ENCODE measurements at places on chromosomes 7 and 10.

DNA sequence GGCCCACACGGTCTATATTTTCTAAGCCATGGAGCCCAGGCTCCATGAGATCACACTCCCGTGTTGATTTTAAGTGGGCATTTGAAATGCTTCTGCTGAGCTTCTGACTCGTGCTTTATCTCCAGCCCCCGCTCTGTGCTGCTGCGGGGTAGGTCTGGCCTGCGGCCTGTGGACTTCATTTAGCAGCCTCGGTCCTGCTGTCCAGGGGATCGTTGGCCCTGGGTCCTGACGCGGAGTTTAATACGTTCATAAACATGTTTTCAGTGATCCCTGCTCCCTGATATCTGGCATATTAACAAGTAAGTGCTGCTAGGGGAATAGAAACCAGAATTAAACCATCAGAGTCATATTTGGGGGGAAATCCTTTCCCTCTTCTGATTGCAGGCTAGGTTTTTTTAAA is 540.3 kb upstream of the MGMT start:
- DNase-seq: no peak

DNA sequence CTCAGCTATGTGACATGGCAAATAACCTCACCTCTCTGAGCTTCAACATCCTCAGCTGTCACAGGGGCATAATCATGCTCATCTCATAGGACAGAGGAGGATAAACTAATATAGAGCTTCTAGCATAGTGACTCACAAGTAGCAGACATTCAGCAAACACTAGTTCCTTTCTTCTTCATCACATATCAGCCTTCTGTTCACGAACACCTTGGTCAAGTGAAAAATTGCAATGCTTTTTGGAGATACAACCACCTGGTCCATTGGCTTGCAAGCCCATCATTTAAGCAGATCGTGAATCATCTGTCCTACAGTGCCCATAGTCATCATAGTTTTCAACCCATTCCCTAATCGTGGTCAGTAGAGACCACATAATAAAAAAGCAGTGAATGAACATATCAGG is 277.9 kb upstream of the YAE1 start:
- DNase-seq: peak; percentile 52

GRCh38 chr7:44489955-44490350 is 505 bp downstream of the NUDCD3 start:
- no peak for DNase-seq

GRCh38 chr10:44172883-44173607 is 211.9 kb downstream of the CXCL12 start:
- no peak for DNase-seq

DNA sequence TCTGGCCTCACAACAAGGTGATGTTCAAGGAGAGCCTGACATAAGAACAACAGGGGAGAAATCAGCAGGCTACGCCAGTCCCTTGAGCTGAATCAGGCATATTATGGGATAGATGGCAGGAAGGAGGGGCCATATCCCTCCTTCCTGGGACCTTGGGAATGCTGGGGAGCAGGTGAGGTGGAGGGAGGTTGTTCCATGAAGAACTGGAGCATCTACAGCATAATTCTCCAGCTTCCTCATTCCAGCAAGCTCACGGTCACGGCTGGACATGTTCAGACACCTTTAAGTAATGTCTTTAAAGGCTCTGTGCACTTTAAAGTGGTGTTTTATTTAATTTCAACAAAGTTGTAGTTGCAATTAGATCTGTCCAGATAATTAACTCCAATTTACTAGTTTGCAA is 780.5 kb downstream of the TYW1 start:
- no peak for DNase-seq

DNA sequence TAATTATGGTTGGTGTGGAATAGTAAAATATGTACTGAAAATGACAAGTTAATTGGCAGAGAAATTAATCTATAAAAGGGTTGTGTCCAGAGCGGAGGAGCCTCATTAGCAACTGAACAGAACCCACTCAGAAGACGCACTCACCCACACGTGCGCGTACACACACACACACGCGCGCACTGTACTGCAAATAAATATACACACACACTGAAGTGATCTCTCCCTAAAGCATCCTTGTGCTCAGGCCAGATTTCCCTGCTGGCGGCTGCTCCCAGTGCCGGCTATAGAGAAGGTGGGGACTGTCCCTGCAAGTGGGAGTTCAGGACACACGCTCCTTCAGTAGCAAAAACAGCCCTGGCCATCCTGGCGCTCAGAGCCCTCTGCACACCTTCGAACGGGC is 85.2 kb downstream of the CHST15 start:
- DNase-seq: no peak

- DNase-seq: no peak
Measured at GRCh38 chr10:52807803-52808202, 35.2 kb upstream of the MBL2 start.

DNA sequence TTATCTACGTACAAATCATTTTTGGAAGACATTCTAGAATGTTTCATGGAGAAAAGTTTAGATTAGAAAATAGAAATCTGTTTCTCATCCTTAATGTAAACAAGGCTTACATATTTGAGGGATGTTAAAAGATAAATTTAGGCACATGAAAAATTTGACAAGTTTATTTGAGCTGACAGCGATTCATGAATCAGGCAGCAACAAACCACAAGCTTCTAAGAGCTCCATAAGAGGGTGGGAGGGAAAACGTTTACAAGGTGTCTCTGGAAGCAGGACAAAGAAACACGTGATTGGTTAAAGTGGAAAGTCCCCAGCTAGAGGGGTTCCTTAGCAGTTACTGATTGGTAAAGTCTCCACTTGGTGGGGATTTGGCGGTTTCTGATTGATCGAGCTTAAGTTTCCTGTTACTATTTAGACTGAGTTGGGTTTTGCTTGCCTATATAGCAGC is 228.9 kb upstream of the PITRM1 start:
- DNase-seq: peak; percentile 88

DNA sequence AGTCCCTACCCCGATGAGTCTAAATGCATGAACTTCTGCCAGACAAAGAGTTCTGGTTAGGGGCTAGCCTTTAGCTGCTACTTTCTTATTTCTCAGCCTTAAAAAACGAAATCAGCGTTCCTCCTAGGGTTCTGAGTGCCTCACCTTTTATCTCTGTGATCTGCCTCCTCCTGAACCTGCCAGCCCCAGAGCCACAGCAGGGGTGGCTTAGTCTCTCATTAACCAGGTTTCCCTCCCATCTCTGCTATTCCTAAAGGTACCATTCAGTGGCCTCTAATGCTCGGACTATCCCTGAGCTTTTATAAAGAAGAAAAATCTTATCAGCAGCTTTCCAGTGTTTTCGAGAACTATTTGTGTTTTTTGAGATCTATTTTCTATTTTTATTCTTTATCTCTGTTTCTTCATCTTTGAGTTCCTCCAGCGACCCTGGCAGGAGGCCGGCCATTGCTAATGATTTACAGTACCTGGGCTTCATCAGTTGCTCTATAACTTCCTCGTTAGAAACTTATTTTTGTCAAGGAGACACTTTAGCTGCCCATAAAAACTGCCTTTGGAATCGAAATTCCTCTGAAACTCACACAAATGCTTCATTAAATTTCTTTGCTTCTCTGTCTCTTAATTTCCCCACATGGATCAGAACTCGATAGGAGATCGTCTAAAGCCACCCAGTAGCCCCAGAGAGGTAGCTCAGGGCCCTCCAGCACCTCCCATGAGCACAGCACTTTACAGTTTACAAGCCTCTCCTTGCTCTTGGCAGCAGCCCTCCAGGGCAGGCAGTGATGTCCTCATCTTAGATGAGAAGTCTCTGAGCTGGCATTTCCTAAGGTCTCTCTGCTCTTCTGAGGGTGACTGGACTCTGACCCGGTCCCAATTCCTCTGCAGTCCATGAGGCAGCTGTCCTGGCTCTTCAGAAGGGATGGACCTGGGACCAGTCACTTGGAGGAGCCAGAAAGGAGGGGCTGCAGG is 149.1 kb downstream of the EBF3 start:
- no peak for DNase-seq

GRCh38 chr10:43215758-43216455 is 51.0 kb downstream of the RASGEF1A start:
- DNase-seq: no peak

DNA sequence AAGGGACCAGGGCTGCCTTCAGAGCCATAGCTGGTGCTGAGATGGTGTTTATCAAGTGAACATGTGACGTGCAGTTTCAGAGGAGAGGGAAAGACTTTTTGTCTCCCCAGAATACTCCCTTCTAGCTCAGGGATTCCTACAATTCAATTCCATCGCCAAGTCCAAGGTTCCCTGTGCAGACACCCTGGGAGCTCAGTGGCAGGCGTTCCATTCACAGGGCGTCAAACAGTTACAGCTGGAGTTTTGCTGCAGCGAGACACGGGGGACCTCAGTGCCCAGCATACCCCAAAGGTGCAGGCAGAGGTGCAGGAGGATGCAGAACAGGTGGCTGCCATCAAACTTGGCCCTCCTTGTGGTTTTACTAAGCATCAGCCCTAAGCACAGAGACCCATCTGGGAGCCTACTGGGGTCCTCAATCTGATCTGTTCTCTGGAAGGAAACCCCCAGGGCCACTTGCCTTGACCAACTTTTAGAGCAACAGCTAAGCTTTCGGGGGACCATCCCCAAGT is 846 bp upstream of the CALML5 start:
- DNase-seq: peak; percentile 72

DNA sequence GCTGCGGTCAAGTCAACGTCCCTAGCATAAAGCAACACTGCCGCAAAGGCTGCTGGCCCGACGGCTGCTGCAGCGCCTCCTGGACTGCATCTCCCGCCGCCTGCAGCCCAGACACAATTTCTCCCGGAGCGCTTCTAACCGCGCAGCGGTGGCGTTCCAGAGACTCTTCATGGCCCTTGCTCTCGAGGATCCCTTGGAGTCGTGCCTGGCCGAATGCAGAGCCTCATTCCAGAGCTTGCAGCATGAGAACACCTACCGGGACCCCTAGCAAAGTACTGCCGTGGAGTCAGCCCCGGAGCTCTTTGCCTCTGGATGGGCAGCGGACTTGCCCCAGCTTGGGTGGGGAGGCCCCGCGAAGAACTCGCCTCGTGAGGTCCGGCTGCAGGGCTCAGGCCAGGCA is 79.7 kb upstream of the ZNF32 start:
- no peak for DNase-seq

DNA sequence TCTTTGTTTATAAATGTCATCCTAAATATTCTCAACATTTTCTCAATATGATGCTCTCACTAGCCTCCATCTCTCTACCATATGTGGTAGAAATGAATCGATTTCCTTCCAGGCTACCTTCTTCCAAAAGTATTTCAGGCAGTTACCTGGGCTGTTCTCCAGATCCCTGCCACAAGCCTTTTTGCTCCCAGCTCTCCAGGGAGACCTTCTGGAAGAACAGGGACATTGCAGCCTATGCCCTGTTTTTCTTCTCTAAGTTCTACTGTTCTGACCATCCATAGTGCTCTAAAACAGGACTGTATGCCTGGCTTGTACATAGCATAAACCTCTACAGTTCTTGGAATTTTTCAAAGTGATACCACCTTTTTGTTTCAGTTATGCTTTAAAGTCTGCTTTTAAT is 552.8 kb downstream of the ANKRD7 start:
- no peak for DNase-seq

- no peak for DNase-seq
Measured at GRCh38 chr10:14703631-14704001, 71.1 kb downstream of the FAM107B start.

DNA sequence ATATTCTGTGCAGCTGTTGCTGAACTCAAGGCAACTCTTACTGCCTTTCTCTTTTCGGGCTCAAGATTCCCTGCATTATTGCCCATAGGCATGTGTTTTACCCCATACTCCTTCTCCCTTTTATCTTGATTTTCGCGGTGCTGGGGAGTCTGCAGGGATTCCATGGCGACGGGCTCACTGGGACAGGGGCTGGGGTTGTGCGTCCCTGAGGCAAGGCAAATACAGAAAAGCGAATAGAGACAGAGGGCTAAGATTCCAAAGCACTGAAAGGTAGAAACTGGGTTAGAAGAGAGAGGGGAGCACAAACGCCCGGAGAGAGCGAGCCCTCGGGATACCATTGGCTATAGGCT is 519 bp upstream of the RPP38 start:
- no peak for DNase-seq

DNA sequence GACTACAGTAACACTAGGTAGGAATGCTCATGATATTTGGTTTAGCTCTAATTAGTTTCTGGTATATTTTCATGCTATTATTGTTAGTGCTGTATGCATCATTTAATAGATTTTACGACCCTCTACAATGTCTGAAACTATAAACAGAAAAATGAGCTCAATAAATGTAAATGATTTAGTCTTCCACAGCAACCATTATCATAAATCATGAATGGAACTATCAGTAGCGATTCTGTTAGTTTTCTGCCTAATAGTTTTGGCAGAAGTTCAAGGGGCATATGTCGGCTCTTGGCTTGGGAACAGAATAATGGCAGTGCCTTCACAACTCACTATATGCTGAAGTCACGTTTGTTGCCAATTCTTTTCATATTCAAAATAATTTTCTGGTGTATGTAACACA is 494.8 kb downstream of the PARD3 start:
- no peak for DNase-seq
